Stimulated activated CD8-positive, alpha-beta memory T cell treated with anti-CD3 and anti-CD28 coated beads, Interleukin-15, amount 100 ng/mL, for 4 hours (primary cell): ENCODE measurements at places on chromosomes 12 and 14.

DNA sequence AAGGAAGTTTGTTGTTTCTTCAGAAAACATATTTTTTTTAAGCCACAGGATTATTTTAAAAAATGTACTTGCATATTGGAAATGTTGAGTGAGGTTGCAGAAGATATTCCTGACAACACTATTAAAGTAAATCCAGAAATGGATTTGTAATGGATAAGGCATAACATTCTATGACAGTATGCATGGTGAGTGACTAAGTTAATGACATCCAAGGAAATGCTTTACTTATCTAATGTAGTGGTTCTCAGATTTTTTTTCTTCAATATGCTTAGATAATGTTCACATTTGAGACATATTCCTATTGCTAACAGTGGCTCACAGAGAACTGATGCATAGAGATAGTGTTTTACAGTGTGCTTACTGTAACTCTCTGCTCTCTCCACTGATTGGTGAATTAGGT, 49.4 kb downstream of the ZDHHC17 start:
- DNase-seq: no peak

DNA sequence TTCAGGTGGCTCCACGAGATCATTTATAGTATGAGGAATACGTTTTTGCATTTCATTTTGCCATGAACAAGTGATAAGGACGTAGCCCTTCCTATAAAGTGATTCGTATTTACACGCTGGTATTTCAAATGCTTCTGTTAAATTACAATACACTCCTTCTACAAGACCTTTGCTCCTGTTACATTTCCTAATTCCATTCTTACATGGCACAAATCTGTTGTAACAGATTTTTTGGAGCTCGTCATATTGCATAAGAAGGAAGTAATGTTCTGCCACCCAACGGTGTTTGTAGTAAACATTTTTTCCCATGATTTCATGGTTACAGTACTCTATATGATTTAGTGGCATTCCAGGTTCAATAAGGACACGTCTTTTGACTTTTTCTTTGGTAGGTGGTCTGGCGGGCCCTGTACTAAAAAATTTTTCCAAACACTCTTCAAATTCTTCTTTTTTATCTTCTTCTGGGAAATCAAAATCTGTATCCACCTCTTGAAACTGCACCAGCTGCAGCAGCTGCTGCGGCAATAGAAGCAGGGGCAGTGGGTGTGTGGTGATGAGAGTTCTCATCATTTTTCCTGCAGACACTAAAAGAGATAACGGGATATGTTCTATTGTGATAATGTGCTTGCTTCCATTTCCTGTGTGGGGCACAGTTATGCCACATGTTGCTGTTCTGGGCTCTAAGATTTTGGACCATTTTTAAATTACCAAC, 4.2 kb downstream of the RNASE9 start:
- DNase-seq: no peak

DNA sequence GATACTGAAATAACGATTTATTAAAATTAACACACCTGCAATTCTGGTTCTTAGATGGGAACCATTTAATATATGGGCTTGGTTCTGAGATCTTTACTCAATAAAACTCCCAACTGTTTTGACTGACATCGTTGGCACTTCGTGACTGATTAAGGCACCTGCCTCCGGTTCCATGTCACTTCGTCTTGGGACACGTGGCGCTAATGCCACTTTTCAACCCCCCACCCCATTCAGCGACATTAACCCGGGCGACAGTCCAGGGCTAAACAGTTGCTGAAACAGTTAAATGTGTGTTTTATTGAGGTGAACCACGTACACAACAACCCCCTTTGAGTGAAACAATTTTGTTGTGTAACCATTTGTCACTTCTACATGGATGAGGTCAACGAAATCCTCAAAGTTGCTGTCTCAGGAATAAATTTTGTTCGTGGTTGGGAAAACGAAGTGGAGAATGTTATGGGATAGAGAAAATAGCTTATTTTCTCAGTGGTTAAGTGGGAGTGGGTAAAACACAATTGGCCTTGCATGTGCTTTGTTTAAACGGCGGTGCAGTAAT, 9.9 kb upstream of the SLC38A2 start:
- no peak for DNase-seq

DNA sequence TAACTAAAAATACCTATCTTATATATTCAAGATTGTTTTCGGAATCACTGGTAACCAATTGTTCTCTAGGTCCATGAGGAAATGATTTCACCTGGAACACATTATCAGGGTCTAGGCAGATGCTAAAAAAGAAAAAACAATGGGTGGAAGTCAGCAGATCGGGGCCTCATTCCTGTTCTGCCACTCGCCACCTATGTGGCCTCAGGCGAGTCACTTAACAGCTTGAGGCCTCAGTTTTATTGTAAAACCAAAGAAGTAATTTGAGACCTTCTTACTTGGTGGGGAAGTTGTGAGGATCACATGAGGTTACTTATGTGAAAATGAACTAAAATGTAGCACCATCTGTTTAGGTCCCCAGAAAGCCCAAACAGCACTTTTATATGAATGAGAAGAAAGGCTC, 6.2 kb upstream of the RNASE10 start:
- DNase-seq: no peak

DNA sequence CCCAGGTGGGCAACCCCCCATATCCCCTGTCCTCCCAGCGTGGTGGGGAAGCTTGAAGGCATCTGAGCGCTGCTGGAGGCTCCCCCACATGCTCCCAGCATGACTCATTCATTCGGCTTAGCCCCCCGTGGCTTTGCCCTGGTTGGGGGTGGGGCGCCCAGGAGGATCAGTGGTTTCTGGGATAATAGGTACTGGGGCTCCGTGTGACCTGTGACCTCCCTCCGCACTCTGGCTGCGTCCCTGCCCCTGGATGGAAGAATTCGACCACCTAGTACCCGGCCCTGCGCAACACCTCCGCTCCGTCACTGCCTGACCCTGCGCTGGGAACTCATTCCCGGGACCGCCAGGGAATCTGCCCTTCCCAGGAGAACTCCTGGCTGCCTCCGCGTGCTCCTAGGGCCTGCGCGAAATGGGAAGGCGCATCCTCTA, 120.1 kb downstream of the AACS start:
- DNase-seq: no peak

DNA sequence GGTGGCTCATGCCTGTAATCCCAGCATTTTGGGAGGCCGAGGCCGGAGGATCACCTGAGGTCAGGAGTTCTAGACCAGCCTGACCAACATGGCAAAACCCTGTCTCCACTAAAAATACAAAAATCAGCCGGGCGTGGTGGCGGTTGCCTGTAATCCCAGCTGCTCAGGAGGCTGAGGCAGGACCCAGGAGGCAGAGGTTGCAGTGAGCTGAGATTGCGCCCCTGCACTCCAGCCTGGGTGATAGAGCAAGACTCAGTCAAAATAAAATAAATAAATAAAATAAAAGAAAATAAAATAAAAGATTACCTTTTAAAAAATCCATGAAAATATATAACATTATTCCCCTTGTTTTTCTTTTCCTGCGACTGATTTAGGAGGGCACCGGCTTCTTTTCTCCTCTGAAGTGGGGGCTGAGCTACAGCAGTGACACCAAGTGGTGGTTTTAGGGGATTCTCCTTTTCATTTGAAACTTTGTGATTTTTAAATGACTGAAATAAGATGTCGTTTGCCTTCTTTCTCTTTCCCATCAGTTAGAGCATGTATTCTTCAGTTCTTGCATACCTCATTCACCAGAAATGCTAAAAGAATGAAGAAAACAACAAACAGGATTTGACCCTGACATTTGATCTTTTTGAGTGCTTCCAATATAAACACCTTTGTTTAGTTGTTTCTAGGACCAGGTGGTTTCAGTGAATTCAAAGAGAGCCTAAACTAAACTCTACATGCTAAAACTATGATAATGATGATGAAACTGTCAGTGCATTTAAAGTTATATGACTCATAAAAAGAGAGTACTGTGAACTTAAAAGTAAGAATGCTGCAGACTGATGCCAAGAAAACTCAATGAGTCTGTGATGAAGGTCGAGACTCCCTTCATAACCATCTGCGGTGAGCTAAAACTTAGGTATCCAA, 22.6 kb upstream of the PKP2 start:
- DNase-seq: no peak

- no peak for DNase-seq
Measured at GRCh38 chr14:67167420-67168109, 21.7 kb upstream of the GARIN2 start.

DNA sequence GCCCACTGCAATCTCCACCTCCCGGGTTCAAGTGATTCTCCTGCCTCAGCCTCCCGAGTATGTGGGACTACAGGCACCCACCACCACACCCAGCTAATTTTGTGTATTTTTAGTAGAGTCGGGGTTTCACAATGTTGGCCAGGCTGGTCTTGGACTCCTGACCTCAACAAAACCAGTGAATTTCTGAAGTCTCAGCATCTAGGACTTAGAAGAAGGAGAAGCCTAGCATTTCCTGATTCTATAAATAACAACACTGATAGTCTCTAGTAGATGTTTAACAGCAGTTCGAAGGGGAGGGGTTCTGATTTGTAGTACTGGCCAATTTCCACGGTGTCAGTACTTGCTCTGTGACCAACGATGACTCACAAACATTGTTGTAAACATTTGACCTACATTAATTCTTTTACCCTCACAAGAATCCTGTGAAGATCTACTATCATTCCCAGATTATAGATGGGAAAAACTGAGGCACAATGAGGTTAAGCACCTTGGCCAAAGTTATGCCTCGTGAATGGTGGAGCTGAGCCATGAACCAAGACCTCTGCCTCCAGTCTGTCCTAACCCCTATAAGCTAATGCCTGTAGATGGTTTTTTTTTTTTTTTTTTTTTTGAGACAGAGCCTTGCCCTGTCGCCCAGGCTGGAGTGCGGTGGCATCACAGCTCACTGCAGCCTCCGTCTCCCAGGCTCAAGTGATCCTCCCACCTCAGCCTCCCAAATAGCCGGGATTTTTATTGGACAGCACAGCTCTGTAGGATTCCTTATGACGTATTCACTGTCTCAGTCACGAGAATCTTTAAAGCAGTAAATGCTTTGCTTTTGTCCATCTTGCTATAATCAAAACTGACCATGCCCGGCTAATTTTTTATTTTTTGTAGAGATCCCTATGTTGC, 5.2 kb downstream of the P2RX4 start:
- DNase-seq: no peak

DNA sequence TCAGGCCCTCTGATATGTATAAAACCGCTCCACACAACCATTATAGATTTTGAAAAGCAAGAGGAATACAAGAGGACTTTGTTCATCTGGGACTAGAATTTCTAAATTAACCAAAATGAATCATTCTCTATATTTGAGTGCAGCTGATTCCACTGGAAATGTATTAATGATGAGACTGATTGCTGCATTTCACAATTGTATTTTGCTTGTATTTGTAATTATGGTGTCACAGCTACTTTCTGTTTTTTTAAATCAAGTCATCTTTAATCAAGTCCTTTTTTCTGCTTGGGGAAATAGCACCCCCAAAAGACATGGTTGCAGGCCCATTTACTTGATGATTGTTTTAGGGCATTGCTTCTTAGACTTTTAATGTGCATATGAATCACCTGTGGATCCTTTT, 162.4 kb downstream of the KICS2 start:
- DNase-seq: no peak

DNA sequence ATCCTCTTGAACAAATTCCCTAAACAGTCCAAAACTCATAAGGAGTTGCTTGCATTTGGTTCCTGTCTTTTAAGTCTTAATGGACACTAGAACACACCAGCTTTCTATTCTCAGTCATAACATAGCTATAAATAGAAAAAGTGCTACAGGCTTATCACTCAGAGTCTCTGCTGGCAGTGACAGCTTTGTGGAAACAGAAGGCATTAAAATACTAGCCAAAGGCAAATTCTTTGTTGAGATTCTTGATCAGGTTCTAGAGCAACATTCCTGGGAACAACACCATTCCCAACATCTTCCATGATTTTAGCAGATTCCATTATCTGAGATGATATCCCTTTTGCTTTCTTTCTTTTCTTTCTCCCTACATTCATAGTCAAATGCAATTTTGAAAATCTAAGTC, 207.7 kb upstream of the PLEKHG7 start:
- DNase-seq: no peak

DNA sequence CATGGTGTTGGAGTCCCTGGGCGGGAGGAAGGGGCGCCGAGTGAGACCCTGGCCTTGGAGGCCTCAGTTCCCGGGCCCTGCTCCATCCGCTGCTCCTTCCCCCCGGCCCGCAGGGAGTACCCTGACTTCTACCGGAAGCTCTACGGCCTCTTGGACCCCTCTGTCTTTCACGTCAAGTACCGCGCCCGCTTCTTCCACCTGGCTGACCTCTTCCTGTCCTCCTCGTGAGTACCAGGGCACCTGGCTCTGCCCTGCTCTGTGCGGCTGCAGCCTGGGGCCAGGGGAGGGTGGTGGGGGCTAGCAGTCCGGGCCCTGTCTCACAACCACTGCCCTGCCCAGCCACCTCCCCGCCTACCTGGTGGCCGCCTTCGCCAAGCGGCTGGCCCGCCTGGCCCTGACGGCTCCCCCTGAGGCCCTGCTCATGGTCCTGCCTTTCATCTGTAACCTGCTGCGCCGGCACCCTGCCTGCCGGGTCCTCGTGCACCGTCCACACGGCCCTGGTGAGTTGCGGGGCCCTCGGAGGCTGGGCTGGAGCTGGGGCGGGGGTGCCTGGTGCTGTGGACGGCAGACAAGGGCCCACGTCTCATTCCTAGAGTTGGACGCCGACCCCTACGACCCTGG, 7.0 kb downstream of the NOC4L start:
- no peak for DNase-seq
